Breast epithelium (tissue), 4 donors: ENCODE measurements at places on chromosomes 5 and 9.
A peak's percentile ranks its signal among the peaks of the same experiment; 100 is the strongest.

GRCh38 chr9:126838055-126838811 lies 22.2 kb upstream of the ZBTB34 start:
- peak; percentile 54 for DNase-seq
- no peaks in the 10 kb centered on the region for H3K27me3 ChIP-seq
- H3K4me1 ChIP-seq: no peaks in the 10 kb centered on the region
- H3K27ac ChIP-seq: peak overlapping the region; percentile 83
- no peaks in the 10 kb centered on the region for H3K36me3 ChIP-seq

DNA sequence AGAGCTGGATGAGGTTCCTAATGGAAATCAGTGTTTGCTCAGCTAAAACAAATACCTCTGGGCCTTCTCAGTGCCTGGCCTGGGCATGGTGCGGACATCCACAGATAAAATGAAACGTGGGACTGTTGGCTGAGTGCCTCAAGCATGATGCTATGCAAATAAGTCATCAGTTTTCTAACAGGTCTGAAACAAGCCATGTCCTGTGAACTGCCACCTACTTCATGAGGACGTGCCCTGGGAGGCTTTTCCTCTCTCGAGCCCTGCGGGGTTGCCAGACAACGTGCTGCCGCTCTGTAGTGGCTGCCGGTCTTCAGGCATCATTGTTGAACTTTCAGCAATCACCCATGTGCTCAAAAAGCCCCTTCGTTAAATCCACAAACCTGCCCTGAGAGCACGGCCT lies 240.4 kb upstream of the IRX2 start:
- no peak overlapping the region for H3K4me3 ChIP-seq
- H3K4me1 ChIP-seq: no peaks in the 10 kb centered on the region
- no peak for DNase-seq
- no peak overlapping the region for H3K27ac ChIP-seq

GRCh38 chr5:146016764-146017484 lies 80.5 kb downstream of the SH3RF2 start:
- no peak overlapping the region for H3K4me3 ChIP-seq
- H3K27ac ChIP-seq: no peak overlapping the region
- H3K36me3 ChIP-seq: no peaks in the 10 kb centered on the region

DNA sequence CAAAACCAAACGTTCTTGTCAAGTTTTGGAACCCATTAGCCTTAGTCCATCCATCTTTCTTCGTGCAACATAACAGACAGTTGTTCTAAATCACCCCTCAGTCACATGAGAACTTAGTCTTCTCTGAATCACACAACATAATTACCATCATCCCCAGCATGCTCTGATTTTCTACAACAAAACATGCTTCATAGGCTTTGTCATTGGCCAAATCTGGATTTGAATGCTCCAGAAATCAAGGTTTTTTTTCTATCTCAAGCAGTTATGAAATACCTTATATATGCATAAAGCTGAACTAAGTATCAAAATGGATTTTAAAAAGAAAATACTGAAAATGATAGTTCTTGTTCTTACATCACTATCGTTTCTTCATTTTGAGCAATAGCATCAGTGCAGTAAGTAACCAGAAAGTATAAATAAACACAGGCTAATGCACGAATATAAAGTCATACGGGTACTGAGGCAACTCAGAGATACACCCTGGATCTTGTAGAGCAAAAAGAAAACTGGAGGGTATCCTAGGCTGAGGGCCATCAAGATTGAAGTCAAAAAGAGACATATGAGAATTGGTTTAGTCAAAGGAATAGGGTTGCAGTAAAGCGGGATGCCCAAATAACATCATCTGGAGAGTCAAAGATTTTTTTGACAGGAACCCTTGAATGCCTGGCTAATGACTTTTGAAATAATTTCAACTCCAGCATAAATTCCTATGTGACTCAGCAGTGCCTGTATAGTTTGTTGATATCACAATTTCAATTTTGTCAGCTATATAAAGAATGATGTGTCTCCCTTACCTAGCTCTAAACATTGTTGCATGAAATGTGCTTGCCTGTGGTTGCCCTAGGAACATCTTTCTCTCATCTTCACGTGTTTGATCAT lies 164.7 kb downstream of the ADAMTSL1 start:
- DNase-seq: no peak
- H3K4me1 ChIP-seq: no peaks in the 10 kb centered on the region

- no peak for DNase-seq
- H3K36me3 ChIP-seq: no peaks in the 10 kb centered on the region
- H3K4me3 ChIP-seq: no peak overlapping the region
- H3K27me3 ChIP-seq: no peaks in the 10 kb centered on the region
- H3K27ac ChIP-seq: no peak overlapping the region
Observed at GRCh38 chr5:141777130-141777529, 95.1 kb upstream of the ARAP3 start.
